GM23338 (cell line): ENCODE measurements at places on chromosomes 5 and 9.

GRCh38 chr9:79215821-79216220 lies 355.9 kb upstream of the TLE4 start:
- H3K4me1 ChIP-seq, result no peaks in the 10 kb centered on the region
- DNase-seq, result no peak
- H3K36me3 ChIP-seq, result no peaks in the 10 kb centered on the region
- H3K4me3 ChIP-seq, result no peak overlapping the region
- H3K27me3 ChIP-seq, result no peaks in the 10 kb centered on the region
- H3K27ac ChIP-seq, result no peak overlapping the region

DNA sequence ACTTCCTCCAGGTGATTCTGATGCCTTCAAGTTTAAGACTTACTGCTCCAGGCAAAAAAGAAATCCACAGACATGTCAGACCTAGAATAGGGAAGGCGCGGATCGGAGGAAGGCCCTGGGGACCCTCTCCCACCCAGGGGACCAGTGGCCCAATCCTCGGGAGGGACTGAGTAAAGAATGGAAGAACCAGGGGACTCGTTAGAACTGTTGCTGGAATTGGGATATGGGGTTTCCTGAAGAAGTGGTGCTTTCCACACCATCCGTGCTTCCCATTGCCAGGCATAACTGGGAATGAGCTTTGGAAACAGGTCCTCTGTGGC lies 63.8 kb upstream of the SLC25A51 start:
- no peaks in the 10 kb centered on the region for H3K27me3 ChIP-seq
- no peak overlapping the region for H3K27ac ChIP-seq
- no peak overlapping the region for H3K4me3 ChIP-seq
- DNase-seq, result no peak

GRCh38 chr5:164235300-164235891 lies 730.0 kb downstream of the MAT2B start:
- H3K27me3 ChIP-seq, result no peaks in the 10 kb centered on the region
- H3K27ac ChIP-seq, result no peak overlapping the region
- DNase-seq, result no peak
- no peak overlapping the region for H3K4me3 ChIP-seq
- H3K4me1 ChIP-seq, result no peaks in the 10 kb centered on the region

DNA sequence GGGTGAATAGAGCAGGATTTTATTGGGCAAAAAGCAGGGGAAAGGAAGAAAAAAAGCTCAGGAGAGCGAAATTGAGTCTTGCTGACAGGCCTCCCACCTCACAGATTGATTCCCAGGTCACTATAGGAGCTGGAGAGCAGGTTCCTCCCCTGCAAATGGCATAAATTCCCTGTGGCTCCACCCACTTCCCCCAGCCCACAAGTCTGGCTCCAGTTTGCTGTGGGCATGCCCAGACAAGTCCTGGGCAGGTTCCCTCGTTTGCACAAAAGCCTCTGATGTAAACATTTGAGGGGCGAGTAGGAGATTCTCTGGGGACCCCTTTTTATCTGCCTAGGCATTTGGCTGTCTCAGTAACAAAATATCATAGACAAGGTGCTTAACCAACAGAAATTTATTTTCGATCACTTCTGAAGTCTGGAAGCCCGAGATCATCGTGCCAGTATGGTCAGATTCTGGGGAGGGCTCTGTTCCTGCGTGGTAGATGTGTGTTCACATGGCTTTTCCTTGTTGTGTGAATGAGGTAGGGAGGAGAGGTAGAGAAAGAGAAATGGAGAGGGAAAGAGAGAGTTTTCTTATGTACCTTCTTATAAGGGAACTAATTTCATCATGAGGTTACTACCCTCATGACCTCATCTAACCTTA lies 614.5 kb downstream of the MAT2B start:
- no peaks in the 10 kb centered on the region for H3K36me3 ChIP-seq
- H3K4me1 ChIP-seq, result peaks cover 7% of the 10 kb centered on the region; the same call in 1 of the 2 replicates
- peak overlapping the region; percentile 48; the same call in 1 of the 2 replicates for H3K27ac ChIP-seq
- DNase-seq, result peak; percentile 58

GRCh38 chr9:6051511-6051950 lies 36.1 kb upstream of the RANBP6 start:
- H3K27ac ChIP-seq, result no peak overlapping the region
- no peaks in the 10 kb centered on the region for H3K36me3 ChIP-seq
- no peak for DNase-seq
- H3K4me1 ChIP-seq, result peaks cover 9% of the 10 kb centered on the region
- H3K4me3 ChIP-seq, result no peak overlapping the region

DNA sequence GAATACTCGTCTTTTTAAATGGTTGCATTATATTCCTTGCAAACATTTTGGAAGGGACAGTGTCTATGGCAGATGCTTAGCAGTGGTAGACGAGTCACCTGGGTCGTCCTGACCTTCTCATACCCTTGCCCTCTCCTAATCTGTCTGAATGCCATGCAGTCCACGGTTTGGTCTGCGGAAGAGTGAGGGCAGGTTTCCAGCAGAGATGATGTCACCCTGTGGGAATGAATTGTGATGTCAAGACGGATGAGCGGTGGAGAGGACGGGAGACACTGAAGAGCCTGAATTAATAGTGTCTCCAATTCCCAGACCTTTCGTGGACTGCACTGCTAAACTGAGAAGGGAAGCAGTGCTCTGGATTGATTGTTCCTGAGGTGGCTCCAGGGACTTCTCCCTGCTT lies 329.0 kb upstream of the PANK3 start:
- no peak overlapping the region for H3K27ac ChIP-seq
- H3K4me3 ChIP-seq, result no peak overlapping the region
- H3K27me3 ChIP-seq, result no peaks in the 10 kb centered on the region
- H3K4me1 ChIP-seq, result peaks cover 9% of the 10 kb centered on the region; the same call in 1 of the 2 replicates
- no peaks in the 10 kb centered on the region for H3K36me3 ChIP-seq

- H3K36me3 ChIP-seq, result no peaks in the 10 kb centered on the region
- no peaks in the 10 kb centered on the region for H3K4me1 ChIP-seq
- no peak overlapping the region for H3K4me3 ChIP-seq
- no peak for DNase-seq
- no peaks in the 10 kb centered on the region for H3K27me3 ChIP-seq
- no peak overlapping the region for H3K27ac ChIP-seq
Observed at GRCh38 chr9:9820436-9820835, 792.4 kb downstream of the PTPRD start.

DNA sequence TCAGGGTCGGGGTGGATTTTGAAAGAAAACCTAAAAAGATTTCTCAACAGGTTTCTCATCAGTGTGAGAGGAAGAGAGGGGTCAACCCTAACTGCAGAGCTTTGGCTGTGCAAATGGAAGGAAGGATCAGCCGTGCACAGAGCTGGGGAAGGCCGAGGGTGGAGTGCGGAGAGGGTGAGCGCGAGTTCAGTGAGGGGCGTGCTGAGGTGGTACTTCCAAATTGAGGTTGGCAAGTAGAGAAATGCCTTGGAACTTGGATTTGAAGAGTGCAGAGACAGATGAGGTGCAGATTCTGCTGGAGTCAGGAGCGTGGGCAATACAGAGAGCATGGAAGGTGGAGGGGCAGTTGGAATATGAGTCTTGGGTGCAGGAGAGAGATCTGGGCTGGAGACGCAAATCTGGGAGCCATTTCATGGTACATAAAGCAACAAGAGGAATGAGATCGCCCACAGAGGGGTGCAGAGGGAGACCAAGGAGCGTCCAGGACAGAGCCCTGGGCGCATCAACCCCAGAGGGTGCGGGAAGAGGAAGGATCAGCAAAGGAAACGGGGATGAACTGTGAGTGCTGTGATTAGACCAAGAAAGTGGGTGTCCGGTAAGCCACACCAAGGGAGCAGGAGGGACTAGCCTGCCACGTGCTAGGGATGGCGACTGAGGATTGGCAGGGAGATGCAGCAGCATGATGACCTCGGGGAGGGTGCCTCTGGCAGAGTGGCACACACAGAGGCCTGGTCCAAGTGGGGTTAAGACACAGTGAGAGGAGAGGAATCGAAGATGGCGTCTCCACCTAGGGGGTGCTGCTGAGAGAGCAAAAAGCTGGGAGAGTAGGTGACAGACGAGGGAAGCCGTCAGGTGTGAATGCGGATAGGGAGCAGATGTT lies 105.8 kb downstream of the ADAMTS2 start:
- no peak overlapping the region for H3K27ac ChIP-seq
- H3K27me3 ChIP-seq, result no peaks in the 10 kb centered on the region
- DNase-seq, result no peak
- peaks cover 13% of the 10 kb centered on the region; the same call in 1 of the 2 replicates for H3K4me1 ChIP-seq

DNA sequence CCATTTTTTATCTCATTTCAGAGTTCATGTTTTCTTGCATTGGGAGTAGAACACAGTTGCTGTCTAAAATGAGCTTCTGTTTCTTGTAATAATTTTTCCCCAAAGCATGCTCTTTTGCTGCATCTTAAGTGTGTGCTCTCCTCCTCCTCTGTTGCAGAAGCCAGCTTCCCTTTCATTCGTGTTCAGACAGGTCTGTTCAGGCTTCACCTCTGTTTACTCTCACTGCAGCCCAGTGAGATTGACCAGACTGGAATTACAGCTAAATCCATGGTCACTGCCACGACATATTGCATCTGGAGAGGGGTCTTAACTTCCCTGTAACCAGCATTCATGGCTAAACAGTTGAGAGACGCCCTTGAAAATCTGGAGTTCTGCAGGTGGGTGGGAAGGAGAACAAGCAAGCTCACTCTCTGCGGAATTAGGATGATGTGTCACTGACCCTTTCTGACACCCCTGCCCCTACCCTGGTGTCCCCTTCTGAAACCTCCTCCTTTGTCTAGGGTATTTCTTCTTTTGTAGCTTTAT lies 223.2 kb downstream of the FSTL4 start:
- DNase-seq, result no peak
- no peaks in the 10 kb centered on the region for H3K4me1 ChIP-seq
- no peaks in the 10 kb centered on the region for H3K36me3 ChIP-seq
- no peak overlapping the region for H3K4me3 ChIP-seq
- H3K27ac ChIP-seq, result no peak overlapping the region

DNA sequence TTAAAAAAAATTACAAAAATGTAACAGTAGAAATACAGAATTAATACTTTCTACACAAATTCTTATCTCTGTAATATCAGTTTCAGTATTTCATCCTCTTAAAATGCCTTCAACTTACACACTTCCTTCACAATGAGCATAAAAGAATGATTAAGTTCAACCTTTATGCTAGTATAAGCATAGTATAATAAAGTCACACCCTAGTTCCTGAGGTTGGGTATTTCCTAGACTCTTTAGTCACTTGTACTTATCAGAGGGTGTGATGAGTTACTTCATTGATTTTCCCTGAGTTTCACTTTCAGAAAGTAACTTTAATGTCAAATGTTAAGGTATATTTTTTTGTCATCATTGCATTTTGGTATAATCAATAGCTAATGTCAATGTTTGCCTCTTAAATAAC lies 302.4 kb downstream of the PDE4D start:
- no peak for DNase-seq
- H3K27ac ChIP-seq, result no peak overlapping the region
- no peak overlapping the region for H3K4me3 ChIP-seq
- no peaks in the 10 kb centered on the region for H3K27me3 ChIP-seq
- peaks cover 29% of the 10 kb centered on the region for H3K4me1 ChIP-seq

GRCh38 chr9:35074791-35075190 lies 2.4 kb upstream of the VCP start:
- peaks cover 19% of the 10 kb centered on the region for H3K4me1 ChIP-seq
- DNase-seq, result no peak
- no peak overlapping the region for H3K27ac ChIP-seq
- H3K4me3 ChIP-seq, result no peak overlapping the region
- H3K27me3 ChIP-seq, result no peaks in the 10 kb centered on the region

DNA sequence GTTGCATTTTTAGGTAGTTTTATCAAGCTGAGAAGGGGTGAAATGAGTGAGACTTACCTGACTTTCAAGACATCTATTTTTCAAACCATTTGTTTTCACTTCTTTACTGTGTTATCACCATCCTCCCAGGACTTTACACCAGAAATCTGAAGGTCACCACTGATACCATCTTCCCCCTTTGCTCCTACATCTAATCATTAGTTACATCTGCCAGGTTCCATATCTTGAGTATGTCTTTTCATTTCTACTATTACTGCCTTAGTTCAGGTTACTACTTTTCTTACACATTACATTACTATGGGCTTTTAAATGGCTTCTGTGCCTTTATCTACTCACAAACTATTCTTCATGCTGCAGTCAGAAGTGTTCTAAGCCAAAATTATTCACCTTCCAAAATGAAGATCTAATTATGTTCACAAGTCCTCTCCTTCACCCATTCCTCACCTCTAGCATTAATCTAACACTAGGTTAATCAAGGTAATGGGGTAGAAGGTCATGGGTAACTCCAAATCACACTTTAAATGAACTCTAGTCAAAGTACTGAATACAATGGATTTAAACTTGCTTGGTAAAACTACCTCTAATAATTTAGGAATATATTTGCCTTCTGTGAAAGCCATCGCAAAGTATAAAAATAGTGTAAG lies 2.1 kb upstream of the HSDL2 start:
- H3K27ac ChIP-seq, result no peak overlapping the region
- peaks cover 10% of the 10 kb centered on the region for H3K4me1 ChIP-seq
- no peak for DNase-seq
- no peaks in the 10 kb centered on the region for H3K36me3 ChIP-seq
- peak overlapping the region; percentile 89 for H3K4me3 ChIP-seq

DNA sequence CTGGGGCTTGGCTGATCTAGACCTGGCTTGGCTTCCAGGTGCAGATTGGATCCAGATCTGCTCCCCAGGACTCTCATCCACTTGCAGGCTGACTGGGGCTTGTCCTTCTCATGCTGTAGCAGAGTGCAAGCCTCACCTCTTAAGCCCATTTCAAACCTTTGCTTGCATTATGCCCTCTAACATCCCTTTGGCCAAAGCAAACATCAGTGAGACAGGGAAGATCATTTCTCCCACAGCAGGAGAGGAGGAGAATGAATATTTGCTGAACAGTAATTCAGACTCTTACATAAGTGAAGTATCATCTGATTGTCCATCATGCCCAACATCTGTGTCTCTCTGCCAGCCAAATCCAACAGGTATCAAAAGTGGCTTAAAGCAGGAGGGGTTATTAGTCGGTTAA lies 194.9 kb downstream of the C9orf152 start:
- H3K4me1 ChIP-seq, result 0 out of 2 replicates have a peak, but pooled peaks cover 3% of the 10 kb centered on the region
- no peak overlapping the region for H3K27ac ChIP-seq
- no peaks in the 10 kb centered on the region for H3K36me3 ChIP-seq
- H3K27me3 ChIP-seq, result no peaks in the 10 kb centered on the region
- no peak for DNase-seq
- no peak overlapping the region for H3K4me3 ChIP-seq

GRCh38 chr9:136342181-136343120 lies 15.1 kb downstream of the GPSM1 start:
- 0 out of 2 replicates have a peak overlapping the region, but pooled peaks have one; percentile 59 for H3K27ac ChIP-seq
- peak; percentile 88 for DNase-seq
- no peaks in the 10 kb centered on the region for H3K27me3 ChIP-seq
- H3K4me3 ChIP-seq, result peak overlapping the region; percentile 72
- H3K4me1 ChIP-seq, result peaks cover 5% of the 10 kb centered on the region

GRCh38 chr5:102554728-102555127 lies 55.9 kb upstream of the SLCO6A1 start:
- H3K36me3 ChIP-seq, result no peaks in the 10 kb centered on the region
- no peak overlapping the region for H3K4me3 ChIP-seq
- H3K4me1 ChIP-seq, result peaks cover 6% of the 10 kb centered on the region
- no peak overlapping the region for H3K27ac ChIP-seq
- H3K27me3 ChIP-seq, result no peaks in the 10 kb centered on the region

DNA sequence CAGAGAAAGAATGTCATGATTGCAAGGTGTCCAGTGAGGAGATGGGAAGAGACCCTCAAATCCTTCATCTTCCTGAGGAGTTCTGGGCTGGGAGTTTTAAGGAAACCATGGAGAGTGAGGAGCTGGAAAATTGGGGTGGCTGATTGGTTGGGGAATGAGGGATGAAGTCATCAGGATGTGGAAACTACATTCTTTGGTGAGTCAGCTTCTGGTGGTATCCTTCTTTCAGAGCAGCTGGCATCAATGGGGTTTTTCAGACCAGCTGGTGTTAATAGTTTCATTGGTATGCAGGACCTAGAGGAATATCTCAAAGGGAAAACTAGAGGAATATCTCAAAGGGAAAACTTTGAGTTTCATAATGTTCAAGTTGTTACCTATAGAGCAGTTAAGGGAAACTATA lies 45.2 kb downstream of the RNF180 start:
- H3K4me1 ChIP-seq, result no peaks in the 10 kb centered on the region
- no peak overlapping the region for H3K4me3 ChIP-seq
- H3K27ac ChIP-seq, result no peak overlapping the region
- no peaks in the 10 kb centered on the region for H3K36me3 ChIP-seq
